ENCODE measurements at places on chromosomes 7 and 10.

GRCh38 chr10:103768345-103768744 lies 87.0 kb downstream of the SH3PXD2A start:
- DNase-seq = no peak

DNA sequence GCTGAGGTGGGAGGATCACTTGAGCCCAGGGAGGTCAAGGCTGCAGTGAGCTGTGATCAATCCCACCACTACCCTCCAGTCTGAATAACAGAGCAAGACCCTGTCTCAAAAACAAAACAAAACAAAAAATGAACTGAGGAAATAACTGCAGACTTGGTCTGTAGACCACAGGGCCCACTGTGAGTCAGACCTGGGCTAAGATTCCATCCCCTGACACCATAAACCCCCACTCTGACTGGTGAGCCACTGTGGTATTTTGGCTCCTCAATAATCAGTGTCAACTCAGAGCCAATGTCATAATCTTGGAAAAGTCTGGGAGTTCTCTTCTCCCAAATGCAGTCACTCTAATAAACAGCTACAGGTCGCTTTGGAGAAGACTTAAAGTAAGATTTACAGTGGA lies 24.0 kb upstream of the ERCC6 start:
- no peak for DNase-seq

- no peak for DNase-seq
Measured at GRCh38 chr10:100743626-100744135, 1.7 kb upstream of the PAX2 start.

DNA sequence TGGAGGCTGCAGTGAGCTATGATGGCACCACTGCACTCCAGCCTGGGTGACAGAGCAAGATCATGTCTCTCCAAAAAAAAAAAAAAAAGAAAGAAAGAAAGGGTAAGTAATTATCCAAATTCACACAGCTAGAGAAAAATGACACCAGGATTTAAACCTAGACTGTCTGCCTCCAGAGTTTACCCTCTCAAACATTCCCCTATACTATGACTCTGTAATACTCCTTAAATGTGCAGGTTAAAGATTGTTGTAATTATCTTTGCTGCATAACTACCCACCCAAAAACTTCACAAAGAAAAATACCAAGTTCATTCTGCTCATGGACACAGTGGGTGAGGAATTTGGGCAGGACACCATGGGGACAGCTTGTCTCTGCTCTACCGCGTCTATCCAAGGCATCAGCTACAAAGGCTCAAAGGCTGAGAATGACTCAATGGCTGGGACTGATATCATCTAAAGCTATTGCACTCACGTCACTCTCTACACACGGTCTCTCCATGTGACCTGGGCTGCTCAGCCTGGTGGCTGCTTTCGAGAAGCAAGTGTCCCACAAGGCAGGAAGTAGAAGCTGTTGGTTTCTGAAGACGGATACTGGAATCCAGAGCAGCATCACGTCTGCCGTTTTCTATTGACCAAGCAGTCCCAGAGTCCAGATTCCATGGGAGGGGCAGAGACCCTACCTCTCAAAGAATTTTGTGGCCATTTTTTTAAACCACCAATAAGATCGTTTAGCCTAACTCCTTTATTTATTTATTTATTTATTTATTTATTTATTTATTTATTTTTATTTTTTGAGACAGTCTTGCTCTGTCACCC lies 185.7 kb upstream of the AUTS2 start:
- DNase-seq = no peak

DNA sequence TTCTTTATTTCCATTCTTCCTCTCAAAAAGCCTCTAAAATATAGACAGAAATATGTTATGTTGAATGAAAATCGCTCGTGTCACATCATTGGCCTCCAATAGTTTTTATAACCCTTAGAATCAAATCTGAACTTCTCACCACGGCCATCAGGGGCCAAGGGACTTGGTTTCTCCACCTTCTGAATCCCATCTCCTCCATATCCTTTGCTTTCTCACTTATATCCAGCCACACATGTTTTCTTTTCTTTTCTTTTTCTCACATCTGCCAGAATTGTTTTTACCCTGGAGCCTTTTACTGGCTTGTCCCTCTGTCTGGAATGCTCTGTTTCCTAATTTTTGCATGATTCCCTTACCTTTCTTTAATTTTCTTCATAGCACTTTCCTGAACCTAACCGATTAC lies 95.6 kb downstream of the CD36 start:
- no peak for DNase-seq

DNA sequence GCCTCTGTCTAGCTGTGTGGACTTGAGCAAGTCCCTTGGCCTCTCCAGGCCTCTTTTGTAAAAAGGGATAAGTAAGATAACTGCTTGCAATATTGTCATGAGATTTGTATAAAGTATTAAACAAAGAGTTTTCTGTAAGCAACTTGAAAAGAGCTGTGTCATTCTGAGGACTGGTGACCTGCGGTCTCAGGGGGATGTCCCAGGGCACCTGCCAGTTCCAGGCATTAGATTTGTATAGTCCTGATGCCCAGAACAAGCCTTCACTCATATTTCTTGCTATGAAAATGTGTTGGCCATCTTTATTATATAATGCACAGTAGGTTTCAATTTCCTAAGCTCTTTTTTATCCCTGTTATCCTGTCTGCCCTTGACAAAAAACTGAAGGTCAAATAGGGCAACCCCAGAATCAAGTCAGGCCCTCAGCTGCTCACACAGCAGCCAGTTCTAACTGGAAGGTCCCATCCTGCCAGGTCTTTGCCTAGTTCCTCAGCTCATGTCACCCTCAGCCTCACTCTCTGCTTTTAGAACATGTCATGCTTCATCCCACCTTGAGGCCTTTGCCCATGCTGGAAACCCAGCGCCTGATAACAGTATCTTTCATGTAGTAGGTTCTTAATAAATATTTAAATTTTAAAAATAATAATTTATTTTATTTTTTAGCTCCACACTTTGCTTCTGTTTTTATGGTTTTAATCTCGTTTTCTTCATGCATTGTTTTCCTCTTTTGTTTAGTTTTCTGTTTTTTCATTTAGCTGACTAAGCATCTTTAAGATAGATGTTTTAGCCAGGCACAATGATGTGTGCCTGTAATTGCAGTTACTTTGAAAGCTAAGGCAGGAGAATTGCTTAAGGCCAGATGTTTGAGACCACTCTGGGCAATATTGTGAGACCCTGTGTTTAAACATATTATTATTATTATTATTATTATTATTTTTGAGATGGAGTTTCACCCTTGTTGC lies 87.5 kb upstream of the ZNF92 start:
- no peak for DNase-seq

DNA sequence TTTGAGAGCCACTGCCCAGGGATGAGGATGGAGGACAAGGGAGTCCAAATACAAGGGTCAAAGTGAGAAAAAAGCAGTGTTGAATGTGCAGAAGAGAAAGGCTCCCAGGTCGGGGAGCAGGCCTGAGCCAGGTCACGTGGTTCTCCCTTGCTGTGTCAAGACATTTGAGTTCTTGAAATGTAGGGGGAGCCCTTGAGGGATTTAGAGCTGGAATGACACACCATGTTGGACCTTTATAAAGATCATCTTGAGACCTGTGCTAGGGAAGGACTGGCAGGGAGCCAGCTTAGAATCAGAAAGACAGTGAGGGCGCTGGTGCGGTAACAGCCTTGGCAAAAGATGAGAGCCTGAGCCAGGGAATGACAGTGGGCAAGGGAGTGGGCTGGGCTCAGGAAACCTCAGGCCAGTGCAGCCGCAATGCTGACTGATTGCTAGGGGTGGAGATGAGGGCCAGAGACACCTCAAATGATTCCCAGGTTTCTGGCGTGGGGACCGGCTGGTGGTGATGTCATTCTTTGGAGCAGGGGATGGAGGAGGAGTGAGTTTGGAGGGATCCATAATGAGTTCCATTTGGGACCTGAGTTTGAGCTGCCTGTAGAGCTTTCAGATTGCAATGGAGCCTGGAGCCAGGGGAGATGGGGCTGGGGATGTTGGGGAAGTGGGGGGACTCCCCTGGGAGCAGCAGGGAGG lies 120.1 kb downstream of the PTPN20 start:
- DNase-seq = no peak

- DNase-seq = no peak
Measured at GRCh38 chr7:91814189-91814588, 66.3 kb downstream of the MTERF1 start.

GRCh38 chr10:63094405-63094804 lies 38.7 kb upstream of the NRBF2 start:
- no peak for DNase-seq

DNA sequence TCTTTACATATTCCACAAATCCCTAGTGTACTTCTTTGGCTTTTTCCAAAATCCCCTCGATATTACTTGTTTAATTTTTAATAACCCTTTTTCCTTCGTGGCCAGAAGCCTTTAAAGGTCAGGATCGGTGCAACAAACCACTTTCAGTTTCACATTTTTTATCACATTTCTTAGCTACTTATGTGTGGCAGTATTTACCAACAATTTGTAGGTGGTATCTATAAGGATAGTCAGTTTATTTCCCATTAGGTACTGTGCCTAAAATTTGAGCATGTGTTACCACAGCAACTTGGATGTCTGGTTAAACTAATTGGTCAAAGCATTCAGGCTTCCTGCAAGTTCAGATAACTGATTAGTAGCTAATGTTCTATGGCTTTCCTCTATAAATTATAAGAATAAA lies 104.9 kb downstream of the CDK14 start:
- no peak for DNase-seq

- DNase-seq = no peak
Measured at GRCh38 chr10:65581426-65582026, 1344.3 kb upstream of the LRRTM3 start.

- no peak for DNase-seq
Measured at GRCh38 chr7:93920496-93921182, 896 bp upstream of the GNG11 start.

GRCh38 chr7:20151708-20152456 lies 65.3 kb downstream of the MACC1 start:
- no peak for DNase-seq

DNA sequence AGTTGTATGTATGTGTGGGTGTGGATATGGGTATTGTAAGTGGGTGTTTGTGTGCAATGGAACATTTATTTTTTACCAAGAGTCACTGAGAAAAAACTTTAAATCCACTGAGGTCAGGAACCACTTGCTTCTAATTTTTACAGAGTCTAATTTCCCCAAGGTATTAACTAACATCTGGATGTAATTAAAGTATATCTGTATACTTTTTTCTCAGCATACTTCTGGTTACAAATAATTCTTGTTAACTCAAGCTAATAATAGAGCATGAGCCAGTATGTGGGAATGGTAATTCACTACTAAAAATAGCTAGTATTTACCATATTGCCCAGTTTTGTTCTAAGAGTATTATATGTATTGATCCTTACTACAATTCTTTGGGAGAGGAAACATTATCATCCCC lies 24.6 kb upstream of the STEAP4 start:
- DNase-seq = no peak

DNA sequence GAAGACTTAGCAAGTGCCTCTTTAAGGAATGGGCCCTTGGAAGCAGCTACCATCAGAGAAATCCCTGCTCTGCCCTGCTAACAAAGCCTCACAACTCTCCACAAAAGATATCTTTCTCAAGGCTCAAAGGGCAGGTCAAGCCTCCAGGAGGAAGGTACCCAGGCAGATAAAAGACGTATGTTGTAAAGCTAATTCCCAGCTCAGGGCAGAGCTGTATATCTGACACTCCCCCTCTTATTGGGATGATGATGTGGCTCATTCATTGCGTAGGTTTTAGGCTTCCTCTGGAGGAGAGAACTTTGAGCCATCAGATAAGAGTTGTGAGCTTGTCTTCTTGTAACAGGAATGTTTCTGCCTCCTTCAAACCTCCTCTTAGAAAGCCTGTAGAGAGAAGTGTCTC lies 145.4 kb downstream of the CALN1 start:
- no peak for DNase-seq

GRCh38 chr10:4652111-4653010 lies 173.6 kb upstream of the AKR1E2 start:
- no peak for DNase-seq

- DNase-seq = no peak
Measured at GRCh38 chr7:44114586-44115310, 8.6 kb downstream of the POLD2 start.

DNA sequence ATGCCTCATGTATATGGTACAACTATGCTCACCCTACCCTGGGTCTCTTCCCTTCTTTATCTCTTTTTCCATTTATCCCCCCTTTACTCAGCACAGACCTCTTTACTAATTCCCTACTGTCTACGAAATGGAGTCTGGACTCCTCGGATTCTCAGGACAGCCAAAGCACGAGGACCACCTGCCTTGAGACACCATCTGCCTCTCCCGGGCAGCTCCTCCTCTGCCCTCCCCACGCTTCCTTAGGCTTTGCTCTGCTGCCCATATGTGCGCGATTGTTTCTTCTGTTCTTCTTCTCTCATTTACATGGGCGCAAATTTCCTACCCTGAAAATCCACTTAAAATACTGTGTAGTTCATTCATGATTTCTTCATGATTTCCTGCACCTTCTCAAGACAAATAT lies 62.7 kb upstream of the STK17A start:
- DNase-seq = no peak

- no peak for DNase-seq
Measured at GRCh38 chr10:15035385-15036301, 8.1 kb upstream of the OLAH start.

- no peak for DNase-seq
Measured at GRCh38 chr7:111855161-111855841, 293.0 kb upstream of the IMMP2L start.

DNA sequence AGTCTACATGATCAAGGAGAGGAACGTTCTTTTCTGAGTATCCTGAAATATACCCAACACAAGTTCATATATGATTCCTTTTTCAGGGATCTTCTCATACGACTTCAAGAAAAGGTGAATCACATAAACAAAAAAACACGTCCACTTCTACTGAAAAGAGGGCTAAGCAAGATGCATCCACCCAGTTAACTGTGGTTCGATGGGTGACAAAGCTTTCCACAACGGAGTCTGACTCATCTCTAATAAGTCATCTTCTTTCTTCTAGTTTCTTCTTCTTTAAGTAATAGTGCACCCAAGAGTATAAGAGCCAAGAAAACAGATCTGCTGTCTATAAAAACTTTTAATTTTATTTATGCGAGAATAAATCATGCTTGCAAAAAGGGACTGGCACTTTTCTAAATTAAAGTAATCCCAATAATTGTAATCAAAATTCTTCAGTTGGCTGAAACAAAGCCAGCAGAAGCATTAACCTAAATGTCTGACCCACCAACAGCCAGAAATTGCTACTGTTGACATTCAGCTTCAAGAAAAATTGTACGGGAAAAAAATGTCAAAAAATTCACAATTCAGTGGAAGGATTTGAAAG lies 146.9 kb upstream of the ANK3 start:
- DNase-seq = no peak

GRCh38 chr10:98474628-98475027 lies 27.9 kb upstream of the HPS1 start:
- no peak for DNase-seq

GRCh38 chr10:80136134-80136571 lies 3.6 kb downstream of the PLAC9 start:
- DNase-seq = no peak

All from stimulated activated CD8-positive, alpha-beta memory T cell treated with anti-CD3 and anti-CD28 coated beads, Interleukin-7, amount 100 ng/mL, for 4 hours (primary cell).